ENCODE measurements at places on chromosomes 5 and 9. TPM values are rescaled to one million over a fixed set of nuclear protein-coding genes. Genes with fewer than 3 reads are reported as not detected.

GRCh38 chr5:147234825-147235635, at the start of gene STK32A:
TSS of gene STK32A (plus strand) at chr5:147235026. CDS start at chr5:147239635, 4,609 bp downstream.
- peak; percentile 16 for DNase-seq

- DNase-seq: peak; percentile 39
Observed at GRCh38 chr9:71637926-71638325, 130.4 kb downstream of the CEMIP2 start.

- no peak for DNase-seq
Observed at GRCh38 chr9:127463911-127464310, 12.6 kb downstream of the LRSAM1 start.

DNA sequence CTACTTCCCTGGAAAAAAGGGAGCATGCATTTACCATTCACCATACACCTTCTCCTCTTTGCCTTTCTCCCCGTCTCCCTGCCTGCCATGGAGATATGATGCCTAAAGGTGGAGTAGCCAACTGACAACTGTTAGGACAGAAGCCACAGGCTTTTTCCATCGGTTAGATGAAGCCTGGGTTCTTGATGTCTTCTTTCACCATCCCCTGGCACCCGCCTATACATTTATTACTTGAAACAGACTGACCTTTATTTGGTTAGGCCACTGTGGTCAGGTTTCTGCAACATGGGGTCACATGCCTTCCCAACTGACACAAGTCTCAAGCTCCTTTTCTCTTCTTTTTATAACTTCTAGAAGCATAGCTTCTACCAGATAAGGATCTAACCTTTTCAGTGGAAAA, 7.1 kb downstream of the LCP2 start:
- no peak for DNase-seq

GRCh38 chr5:138960145-138960692, 85.1 kb upstream of the LRRTM2 start:
- DNase-seq: no peak

DNA sequence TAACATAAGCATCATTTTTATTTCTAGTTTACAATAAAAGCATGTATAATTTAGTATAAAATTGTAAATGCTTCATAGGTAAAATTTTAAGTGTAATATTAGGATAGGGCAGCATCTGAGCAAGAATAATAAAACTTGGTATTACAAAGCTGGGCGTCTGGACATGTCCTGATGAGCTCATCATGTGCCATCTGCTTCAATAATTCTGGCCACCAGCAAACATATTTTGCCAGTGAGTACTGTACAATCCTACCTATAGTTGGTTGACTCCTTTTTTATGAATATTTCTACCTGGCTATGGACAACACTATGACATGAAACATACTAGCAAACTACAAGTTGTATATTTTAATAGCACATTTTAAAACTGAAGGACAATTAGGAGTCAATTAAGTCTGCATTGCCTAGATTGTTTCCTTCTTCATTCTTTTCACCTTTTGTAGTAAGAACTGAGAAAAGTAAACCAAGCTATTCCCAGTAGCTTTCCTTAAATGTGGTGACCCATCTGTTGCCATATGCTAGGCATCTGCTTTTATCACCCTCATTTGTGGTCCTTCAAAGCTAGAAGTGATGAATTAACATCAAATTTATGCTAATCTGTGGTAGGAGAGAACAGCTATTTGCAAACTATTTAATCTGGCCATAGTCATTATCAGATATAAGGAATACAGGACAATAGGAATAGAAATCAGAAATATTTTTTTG, 23.4 kb downstream of the LURAP1L start:
- no peak for DNase-seq

DNA sequence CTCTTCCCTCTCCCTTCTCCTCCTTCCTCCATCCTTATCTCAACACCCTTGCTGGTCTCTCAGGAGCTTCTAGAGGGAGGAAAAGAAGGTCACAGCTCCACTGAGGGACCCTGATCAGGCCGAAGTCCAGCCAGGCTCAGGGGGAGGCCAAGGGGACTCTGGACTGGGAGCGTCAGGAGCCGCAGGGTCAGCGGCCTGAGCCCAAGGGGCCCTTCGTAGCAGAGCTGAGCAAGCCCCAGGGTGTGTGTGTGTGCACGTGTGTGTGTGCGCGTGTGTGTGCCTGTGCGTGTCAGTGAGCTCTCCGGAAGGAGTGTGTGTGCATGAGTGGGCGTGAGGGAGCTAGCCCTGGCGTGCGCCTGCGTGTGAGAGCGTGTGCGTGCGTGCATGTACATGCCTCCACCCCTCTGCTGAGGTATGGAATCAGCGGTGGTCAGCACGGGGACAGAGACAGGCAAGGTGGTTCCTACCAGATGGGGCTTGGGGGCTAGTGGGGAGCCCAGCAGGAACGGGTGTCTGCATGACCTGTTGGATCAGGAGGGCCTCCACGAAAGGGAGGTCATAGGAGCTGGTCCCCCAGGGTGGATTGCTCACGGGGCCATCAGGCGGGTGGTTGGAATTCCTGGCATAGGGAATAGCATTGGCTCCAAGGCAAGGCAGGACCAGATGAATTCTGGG, 10.0 kb upstream of the AGPAT2 start:
- DNase-seq: no peak

- no peak for DNase-seq
Observed at GRCh38 chr5:5418764-5419163, 3.7 kb upstream of the ICE1 start.

DNA sequence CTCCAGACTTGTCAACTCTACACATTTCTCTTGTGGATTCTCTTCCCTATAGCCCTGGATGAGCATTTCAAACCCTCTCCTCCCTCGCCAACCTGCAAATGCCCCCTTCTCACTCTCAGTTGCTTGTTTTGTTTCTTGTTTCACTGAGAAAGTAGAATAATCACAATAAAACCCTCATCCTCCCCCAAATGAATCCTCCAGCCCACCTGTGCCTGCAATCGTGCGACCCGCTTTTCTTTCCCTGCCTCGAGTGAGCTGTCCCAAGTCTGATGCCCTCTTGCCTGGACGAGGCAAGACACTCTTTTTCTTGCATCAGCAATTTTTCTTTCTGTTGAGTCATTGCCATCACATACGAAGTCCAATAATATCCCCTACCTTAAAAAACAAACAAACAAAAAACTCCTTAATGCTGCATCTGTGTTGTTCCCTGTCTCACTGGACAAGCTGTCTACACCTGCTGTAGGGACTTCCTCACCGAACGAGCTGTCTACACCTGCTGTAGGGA, 3.7 kb upstream of the CACNA1B start:
- no peak for DNase-seq

DNA sequence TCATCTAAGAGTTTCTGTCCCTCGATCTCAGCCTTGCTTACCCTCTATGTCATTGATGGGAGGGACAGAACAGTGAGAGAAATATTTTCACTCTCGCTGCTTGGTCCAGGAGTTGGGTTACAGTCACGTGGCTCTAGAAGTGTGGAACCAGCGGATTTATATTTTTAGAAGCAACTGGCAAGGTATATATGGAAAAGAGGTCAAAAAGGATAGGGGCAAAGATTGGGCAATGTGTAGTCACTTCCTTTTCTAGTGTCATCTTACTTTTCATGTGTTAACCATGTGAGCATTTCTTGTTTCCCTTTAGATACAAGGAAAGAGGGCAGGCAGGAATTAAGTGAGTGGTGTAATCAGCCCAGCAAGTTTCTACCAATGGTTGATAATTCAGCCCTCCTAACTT, 111.5 kb upstream of the ZNF366 start:
- DNase-seq: no peak

- no peak for DNase-seq
Observed at GRCh38 chr9:128097543-128098296, 29.7 kb downstream of the SLC25A25 start.

DNA sequence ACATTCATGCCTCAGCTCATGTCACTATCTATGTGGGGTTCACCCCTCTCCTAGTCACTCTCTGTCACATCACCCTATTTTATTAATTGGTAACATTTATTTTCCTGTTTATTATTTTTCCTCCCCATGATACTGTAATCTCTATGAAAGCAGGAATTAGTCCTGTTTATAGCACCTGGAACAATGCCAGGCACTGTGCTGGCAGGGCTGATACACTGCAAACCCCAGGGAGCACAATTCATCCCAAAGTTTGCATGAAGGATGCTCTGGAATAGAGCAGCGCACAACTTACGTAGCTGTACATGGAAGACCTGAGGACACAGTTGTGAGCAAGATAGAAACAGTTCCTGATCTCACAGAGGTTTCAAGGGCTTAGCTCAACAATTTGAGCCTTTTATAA, 103.2 kb downstream of the NSG2 start:
- DNase-seq: no peak

- no peak for DNase-seq
Observed at GRCh38 chr9:128422783-128423150, 2.1 kb downstream of the CERCAM start.

GRCh38 chr5:12965804-12966203, 978.7 kb downstream of the DNAH5 start:
- no peak for DNase-seq

DNA sequence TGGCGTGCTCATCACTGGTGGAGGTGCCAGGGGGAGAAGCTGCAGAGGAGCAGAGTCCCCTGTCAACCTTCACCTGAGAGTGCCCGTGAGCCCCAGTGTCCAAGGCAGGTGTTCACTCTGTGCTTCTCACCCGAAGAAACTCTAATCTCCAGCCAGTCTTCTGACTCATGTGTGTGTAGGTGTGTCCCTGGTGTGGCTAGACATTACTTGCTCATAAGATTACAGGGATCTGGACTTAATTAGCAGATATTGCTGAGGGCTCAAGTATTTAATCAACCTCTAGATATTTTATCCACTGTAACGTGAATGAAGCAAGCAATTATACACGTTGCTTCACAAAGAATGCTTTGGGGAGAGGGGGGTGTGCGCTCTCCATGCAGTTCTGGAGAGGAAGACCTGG, 72.5 kb downstream of the MED10 start:
- no peak for DNase-seq

DNA sequence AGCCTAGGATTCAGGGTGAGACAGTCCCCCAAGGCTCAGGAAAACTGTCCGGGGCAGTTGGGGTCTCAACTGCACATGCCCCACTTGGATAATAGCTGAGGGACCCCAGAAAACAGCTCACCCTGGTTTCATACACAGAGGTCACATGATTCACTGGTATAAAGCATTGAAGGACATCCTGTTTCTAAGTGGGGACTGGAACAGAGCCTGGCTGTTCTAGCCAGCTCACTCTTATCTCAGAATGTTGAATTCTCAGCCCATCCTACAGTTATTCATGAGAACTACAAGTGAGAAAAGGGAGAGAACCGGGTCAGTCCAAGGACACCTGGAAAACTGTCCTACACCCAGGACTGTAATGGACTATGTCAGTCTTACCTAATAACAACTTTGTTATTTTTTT, 170.9 kb downstream of the FGF1 start:
- DNase-seq: no peak

DNA sequence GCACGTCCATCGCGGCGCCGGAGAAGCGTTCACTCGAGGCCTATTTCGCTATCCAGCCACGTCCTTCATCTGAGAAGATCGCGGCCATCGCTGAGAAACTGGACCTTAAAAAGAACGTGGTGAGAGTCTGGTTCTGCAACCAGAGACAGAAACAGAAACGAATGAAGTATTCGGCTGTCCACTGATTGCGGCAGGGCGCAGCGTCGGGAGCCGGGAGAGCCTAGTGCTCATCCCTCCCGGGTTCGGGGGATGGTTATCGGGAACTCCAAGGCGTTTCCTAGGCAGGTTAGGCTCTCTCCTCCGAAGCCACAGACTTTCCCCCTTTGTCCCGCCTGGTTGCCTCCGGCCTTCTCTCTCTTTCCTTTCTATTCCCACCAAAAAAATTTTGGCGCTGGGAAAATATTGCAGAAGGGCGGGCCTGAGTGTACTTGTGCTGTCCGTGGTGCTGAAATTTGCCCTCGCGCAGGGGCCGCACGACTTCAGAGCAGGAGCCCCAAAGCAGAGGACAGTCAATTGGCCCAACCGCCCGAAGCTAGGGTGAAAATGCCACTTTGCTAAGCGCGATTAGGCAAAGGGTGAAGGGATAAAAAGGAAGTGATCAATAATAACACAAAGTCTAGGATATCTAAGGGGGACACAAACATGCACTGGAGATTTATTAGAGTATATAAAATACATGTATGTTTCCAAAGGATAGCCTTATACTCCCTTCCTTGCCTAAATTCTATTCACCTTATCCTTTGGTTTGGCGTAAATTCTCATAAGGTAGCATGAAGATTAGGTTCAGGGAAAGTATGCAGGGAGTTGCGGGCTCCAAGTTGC, 1.8 kb downstream of the POU4F3 start:
- DNase-seq: peak; percentile 74

- no peak for DNase-seq
Observed at GRCh38 chr5:81631124-81631523, 119.8 kb downstream of the SSBP2 start.

The ACTBL2 gene
- total RNA-seq: under 0.01 TPM

The WDR38 gene
- not detected for total RNA-seq

The SHISAL2B gene
- not detected for total RNA-seq

The ELAVL2 gene
- 0.22 TPM for total RNA-seq

The PTPN3 gene
- total RNA-seq: 2.6 TPM

The CENPH gene
- 0.99 TPM for total RNA-seq

The FCN1 gene
- not detected for total RNA-seq

The CTXN3 gene
- total RNA-seq: not detected
